ENCODE measurements at places on chromosomes 1 and 21. TPM values are rescaled to one million over a fixed set of nuclear protein-coding genes. Genes with fewer than 3 reads are reported as not detected.

DNA sequence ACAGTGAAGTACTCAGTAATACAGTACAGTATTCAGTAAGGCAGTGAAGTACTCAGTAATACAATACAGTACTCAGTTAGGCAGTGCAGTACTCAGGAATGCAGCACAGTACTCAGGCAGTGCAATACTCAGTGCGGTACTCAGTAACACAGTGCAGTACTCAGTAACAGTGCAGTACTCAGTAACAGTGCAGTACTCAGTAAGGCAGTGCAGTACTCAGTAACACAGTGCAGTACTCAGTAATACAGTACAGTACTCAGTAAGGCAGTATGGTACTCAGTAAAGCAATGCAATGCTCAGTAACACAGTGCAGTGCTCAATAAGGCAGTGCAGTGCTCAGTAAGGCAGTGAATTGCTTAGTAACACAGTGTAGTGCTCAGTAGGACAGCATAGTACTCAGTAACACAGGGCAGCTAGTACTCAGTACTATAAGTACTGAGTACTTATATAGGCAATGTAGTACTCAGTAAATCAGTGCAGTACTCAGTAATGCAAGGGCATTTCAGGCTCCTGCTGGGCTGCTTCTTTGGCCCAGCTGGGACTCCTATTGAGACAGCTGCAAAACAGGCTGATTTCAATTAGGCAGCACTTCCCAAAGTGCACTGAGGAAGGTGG is 411.3 kb downstream of the DISC1 start:
- DNase-seq: no peak

GRCh38 chr1:25754470-25755181 is 45.4 kb upstream of the SELENON start:
- no peak for DNase-seq

The METTL18 gene
- total RNA-seq: 10.4 TPM

- no peak for DNase-seq
These were observed 34.8 kb upstream of the CD101 start for GRCh38 chr1:116966791-116967190.

DNA sequence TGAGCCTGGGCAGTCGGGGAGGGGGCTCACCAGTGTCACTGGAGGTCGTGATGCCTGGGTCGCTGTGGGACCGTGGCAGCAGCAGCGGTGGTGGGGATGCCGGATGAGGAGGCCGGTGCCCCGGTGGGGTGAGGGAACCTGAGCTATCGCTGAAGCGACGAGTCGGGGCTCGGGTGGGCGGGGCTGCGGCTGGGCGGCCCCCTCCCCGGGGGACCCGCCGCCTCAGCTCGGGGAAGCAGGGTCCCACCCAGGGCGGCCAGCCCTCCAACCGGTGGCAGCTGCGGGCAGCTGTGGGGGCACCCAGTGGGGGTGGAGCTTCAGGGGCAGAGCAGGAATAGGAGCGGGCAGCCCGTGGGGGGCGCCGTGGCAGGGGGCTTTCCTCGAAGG is 5.0 kb downstream of the ENTREP3 start:
- peak; percentile 55 for DNase-seq

- DNase-seq: peak; percentile 71
These were observed at the start of gene GPR161 for GRCh38 chr1:168136709-168137514. TSS of gene GPR161 (minus strand) at chr1:168136930. CDS start at chr1:168104850, 32,080 bp downstream.

DNA sequence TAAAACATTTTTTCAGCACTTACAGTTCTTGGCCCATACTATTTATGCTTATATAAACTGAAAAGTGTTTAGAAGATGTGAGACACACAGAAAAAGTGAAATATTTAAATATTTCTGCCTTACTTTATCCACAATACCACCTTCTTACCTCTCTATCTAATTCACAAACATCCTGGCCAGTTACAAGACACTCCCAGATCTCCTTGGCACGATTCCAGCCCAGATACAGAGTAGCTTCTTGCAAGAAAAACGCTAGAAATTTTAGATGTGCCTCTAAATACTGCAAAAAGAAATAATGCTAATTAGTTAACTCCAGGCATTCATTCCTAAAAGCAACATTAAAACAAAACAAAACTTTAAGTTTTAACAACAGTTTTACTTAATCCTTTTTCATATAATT is 68.4 kb downstream of the USP24 start:
- no peak for DNase-seq

GRCh38 chr1:180271272-180272255 is 41.5 kb downstream of the LHX4 start:
- DNase-seq: no peak

GRCh38 chr21:32380940-32381339 is 11.9 kb downstream of the URB1 start:
- DNase-seq: no peak

The OR10J1 gene
- total RNA-seq: 0.11 TPM

- DNase-seq: no peak
These were observed 569 bp downstream of the KHDC4 start for GRCh38 chr1:155933591-155934096.

DNA sequence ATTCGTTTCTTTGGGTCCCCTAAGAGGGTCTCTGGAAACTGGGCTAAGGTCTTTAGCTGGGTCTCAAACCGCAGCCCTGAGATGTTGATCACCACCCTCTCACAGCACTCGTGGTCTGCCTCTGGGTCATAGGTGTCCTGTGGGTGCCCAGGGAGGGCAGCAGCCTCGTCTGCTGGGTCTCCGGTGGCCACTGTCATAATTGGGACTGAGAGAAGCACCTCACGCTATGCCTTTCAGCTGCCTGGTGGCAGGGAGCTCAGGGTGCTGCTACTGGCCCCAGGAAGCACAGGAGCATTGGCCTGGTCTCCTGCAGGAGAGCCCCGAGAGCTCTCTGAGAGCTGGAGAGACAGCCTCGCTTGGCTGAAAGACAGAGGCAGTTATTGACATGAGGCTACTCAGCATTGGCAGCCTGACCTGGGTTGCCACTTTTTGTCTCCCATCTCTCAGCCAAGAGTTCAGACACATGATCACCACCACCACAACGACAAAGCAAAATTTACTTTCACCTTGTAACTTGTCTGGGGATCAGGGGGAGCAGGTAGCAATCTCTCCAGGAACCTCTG is 1.5 kb downstream of the KCNA2 start:
- DNase-seq: no peak

DNA sequence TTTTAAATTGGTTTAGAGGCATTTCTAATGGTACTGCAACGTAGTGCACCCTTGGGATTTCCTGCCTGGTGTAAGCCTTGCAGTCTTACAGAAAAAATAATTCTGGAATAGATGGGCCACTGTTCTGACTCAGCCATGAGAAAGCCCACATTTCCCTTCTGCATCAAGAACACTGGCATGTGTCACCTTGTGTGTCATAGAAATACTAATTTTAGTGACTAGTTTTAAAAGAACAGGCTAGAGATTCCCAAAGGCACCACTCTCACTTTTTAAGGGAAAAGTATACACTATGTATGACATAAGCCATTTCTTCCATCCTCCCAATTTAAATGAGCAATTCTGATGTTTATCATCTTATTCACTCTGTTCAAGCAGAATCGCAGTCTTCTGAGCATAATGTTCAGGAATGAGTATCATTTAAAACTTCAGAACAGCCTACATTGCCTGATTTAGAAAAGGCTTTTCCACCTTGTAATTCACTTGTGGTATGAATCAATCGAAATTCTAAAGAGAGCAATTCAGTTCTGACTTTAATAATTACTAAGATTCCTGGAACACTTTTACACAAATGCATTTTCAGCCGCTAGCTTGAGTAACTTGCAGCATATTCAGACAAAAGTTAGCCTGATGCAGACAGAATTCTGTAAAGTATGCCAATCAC is 18.8 kb downstream of the RGS13 start:
- no peak for DNase-seq

The SFN gene
- 0.47 TPM for total RNA-seq

DNA sequence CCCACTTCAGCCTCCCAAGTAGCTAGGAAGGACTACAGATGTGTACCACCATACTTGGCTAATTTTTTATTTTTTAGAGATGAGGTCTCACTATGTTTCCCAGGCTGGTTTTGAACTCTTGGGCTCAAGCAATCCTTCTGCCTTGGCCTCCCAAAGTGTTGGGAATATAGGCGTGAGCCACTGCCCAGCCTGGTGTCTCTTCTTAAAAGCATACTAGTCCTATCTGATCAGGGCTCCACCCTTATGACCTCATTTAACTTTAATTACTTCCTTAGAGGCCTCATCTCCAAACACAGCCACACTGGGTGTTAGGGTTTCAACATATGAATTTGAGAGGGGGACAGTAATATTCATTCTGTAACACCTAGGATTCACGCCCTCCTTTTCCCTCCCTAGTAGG is 130.9 kb downstream of the GLIS1 start:
- no peak for DNase-seq

The PAX7 gene
- total RNA-seq: 0.07 TPM

DNA sequence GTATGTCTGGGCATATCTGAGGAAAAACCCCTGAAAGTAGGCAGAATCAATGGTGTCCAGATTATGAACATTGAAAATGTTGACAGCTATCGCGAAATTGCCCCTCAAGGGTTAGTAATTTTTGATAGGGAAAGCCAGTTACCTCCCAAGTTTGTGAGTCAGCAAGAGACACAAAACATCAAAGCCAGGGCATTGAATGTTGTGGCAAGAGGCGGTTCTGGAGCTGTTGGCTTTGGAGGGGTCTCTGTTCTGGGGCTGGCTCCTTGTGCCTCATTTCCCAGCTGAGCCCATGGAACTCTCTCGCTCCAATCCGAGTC is 10.6 kb upstream of the S100A11 start:
- DNase-seq: no peak

DNA sequence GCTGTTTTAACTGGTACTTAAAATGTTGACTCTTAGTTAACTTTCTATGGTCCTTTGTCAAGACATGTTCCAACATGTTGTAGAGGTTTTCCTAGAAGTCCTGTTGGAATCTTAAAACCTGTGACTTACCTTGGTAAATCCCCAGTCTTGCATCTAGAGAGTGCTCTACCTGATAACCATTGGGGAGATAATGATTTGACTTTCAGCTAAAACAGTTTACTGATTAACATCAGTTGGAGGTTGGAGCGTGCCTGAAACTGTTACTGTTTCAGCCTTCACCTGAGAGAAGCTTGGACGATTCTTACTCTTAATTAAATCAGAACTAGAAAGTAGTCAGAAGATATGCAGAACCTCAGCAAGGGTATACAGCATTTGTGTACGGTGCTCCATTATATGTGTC is 8.8 kb downstream of the MDM4 start:
- DNase-seq: no peak

DNA sequence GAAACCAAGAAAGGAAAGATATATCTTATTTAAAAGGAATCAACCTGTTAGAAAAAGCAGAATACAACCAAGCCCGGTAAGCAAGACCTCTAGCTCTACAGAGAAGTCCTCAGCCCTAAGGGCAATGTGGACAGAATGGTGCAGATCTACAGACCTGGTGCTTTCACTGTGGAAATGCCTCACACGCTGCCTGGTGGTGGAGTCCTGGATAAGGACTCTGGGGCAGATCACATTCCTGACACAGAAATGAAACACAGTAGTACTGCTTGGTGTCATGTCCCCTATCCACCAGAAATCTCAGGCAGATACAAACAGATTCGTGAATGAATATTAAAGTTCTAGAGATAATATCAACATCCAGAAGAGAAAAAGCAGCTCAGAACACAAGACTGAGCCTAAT is 6.8 kb downstream of the CNN3 start:
- DNase-seq: no peak

DNA sequence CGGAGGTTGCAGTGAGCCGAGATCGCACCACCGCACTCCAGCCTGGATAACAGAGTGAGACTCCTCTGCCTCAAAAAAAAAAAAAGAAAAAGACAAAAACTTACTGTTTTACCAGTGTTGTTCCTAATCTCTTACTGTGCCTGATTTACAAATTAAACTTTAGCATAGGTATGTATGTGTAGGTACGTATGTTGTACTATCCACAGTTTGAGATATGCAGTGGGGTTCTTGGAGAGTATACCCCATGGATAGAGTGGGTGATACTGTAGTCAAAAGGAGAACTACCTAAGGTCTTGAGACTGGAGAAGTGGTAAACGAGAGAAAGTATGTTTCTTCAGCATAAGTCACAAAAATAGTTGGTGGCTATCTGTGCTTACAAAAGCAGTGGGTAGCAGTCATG is 38.6 kb downstream of the RNF11 start:
- no peak for DNase-seq

DNA sequence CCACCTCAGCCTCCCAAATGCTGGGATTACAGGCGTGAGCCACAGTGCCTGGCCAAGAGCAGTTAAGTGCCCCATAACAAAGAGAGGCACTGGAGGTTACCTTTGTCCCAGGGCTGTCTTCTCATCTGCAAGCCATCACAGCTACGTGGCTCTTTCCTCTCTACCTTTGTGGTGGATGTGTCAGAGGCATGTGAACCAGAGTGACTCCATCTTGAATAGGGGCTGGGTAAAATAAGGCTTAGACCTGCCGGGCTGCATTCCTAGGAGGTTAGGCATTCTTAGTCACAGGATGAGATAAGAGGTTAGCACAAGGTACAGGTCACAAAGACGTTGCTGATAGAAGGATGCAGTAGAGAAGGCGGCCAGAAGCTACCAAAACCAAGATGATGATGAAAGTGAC is 59.4 kb upstream of the POU2F1 start:
- DNase-seq: peak; percentile 12

The AIRE gene
- not detected for total RNA-seq

The OR6N1 gene
- not detected for total RNA-seq

The PLA2G2D gene
- total RNA-seq: not detected

GRCh38 chr1:23039308-23039826 is 20.1 kb downstream of the KDM1A start:
- no peak for DNase-seq

DNA sequence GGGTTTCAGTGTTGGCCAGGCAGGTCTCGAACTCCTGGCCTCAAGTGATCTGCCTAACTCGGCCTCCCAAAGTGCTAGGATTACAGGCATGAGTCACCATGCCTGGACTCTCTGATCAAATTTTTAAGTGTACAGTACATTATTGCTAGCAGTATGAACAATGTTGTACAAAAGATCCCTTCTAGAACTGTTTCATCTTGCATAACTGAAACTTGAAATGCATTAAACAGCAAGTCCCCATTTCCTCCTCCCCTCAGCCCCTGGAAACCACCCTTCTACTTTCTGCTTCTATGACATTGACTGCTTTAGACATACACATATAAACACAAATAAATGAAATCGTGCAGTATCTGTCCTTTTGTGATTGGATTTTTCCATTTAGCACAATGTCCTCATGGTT is 463.4 kb downstream of the PTPRC start:
- DNase-seq: no peak

Data from Karpas-422 (cell line).